ENCODE measurements at places on chromosomes 3 and 15. TPM values are rescaled to one million over a fixed set of nuclear protein-coding genes. Genes with fewer than 3 reads are reported as not detected.

The LDHAL6B gene
- not detected for total RNA-seq

DNA sequence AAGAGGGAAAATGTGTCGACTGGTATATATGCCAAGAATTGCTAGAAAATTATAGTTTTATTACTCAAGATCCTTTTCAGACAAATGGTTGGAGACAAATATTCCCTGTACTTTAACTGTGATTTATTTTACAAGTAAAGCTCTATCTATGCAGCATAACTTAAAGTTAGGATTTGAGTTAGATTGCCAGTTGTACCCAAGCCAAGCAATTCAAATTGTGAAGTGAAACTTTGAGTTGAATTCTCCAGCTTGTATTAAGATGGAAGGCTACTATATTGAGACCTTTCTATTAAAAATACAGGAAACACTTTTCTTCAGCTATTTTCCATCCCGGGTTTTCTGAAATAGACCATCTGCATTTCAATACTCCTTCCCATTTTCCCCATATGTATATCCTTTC, 333.1 kb upstream of the RBMS3 start:
- no peaks in the 10 kb centered on the region for H3K36me3 ChIP-seq
- H3K27ac ChIP-seq, result no peak overlapping the region
- DNase-seq, result no peak
- H3K27me3 ChIP-seq, result no peaks in the 10 kb centered on the region

The KLHL6 gene
- 0.92 TPM for total RNA-seq

The UPK1B gene
- not detected for total RNA-seq

DNA sequence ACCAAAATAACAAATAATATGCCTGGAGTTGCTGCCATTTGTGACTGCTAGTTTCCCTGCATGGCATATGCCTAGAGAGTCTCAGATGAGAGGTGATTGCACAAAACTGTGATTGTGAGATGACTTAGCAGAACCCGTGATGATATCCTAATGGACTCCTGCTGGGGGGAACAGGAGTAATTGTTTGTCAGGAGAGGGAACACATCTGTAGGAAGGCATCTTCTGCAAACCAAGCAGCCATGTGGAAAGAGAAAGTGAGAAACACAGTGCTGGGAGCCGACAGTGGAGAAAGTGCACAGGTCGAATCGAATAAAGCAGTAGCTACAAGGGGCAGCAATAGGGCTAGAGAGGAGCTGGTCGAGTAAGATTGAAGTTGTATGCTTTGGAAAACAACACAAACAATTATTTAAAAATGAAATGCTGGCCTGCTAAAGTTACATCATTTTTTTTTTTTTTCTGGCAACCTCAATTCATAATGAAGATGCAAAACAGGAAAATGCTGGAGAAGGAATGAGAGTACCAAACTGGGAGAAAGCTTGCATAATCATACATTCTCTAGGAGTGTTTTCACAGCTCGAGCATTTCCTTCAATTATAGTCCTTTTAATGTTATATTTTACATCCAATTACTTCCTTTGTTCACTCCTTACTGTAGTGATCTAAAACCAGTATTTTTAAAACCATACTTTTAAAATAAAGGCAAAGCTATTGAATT, 494.2 kb upstream of the AGTR1 start:
- no peaks in the 10 kb centered on the region for H3K27me3 ChIP-seq
- no peak for DNase-seq
- no peaks in the 10 kb centered on the region for H3K4me1 ChIP-seq
- no peaks in the 10 kb centered on the region for H3K36me3 ChIP-seq
- no peak overlapping the region for H3K4me3 ChIP-seq

DNA sequence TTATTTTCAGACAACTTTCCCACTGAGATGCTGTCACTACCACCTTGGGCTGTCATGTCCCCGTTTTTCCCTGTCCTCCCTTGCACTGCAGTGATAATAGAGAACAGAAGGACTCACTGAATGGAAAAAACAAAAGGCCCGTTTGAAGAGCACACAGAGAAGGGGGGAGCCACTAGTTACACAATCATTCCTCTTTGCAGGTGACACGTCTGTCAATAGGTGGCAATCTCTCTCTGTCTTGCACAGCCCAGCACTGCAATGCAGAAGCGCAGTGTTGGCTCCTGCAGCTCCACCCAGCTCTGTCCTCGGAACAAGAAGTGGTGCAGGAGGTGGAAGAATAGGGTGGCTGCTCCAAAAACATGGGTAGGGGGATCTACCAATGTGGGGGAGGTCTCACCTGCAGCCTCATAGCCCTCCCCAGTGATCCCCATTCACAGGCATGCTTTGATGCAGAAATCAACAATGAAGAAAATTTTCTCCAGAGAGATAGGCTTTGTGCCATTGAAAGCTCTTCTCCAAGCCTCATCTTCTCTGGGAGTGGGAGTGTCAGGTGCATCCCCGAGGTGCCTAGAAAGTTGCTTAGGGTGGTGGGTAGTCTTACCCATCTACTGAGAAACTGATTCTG, 31.8 kb downstream of the FSTL1 start:
- H3K36me3 ChIP-seq, result no peaks in the 10 kb centered on the region
- peaks cover 83% of the 10 kb centered on the region for H3K4me1 ChIP-seq
- H3K27me3 ChIP-seq, result no peaks in the 10 kb centered on the region
- peak overlapping the region; percentile 87 for H3K27ac ChIP-seq
- no peak for DNase-seq
- no peak overlapping the region for H3K4me3 ChIP-seq

- H3K4me1 ChIP-seq, result no peaks in the 10 kb centered on the region
- no peaks in the 10 kb centered on the region for H3K27me3 ChIP-seq
- H3K27ac ChIP-seq, result no peak overlapping the region
- H3K36me3 ChIP-seq, result no peaks in the 10 kb centered on the region
- no peak overlapping the region for H3K4me3 ChIP-seq
- DNase-seq, result no peak
Observed at GRCh38 chr3:169954142-169954756, 12.4 kb upstream of the SEC62 start.
